Aorta (tissue), 5 donors: ENCODE measurements at places on chromosomes 4 and X.

GRCh38 chrX:102837847-102838246, 99.2 kb upstream of the RAB40AL start:
- no peaks in the 10 kb centered on the region for H3K36me3 ChIP-seq
- no peak overlapping the region for H3K4me3 ChIP-seq

DNA sequence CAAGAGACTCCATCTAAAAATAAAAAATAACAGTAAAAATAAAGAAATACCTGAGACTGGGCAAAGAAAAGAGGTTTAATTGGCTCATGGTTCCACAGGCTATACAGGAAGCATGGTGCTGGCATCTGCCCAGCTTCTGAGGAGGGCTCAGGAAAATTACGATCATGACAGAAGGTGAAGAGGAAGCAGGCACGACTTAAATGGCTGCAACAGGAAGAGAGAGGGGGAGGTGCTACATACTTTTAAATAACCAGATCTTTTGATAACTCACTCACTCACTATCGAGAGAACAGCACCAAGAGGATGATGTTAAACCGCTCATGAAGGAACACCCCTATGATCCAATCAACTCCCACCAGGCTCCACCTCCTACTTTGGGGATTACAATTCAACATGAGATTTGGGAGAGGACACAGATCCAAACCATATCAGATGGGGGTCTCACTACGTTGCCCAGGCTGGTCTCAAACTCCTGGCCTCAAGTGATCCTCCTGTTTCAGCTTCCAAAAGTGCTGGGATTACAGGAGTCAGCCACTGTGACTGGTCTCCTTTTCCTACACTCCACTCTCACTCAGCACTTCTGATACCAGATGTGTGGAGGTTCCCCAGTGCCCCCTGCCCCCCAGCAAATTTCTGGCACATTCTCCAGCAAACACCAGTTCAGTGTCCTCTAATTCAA, 11.9 kb upstream of the ZNF157 start:
- no peak overlapping the region for H3K27ac ChIP-seq
- no peaks in the 10 kb centered on the region for H3K27me3 ChIP-seq
- no peak overlapping the region for H3K4me3 ChIP-seq
- no peaks in the 10 kb centered on the region for H3K36me3 ChIP-seq
- no peaks in the 10 kb centered on the region for H3K4me1 ChIP-seq

DNA sequence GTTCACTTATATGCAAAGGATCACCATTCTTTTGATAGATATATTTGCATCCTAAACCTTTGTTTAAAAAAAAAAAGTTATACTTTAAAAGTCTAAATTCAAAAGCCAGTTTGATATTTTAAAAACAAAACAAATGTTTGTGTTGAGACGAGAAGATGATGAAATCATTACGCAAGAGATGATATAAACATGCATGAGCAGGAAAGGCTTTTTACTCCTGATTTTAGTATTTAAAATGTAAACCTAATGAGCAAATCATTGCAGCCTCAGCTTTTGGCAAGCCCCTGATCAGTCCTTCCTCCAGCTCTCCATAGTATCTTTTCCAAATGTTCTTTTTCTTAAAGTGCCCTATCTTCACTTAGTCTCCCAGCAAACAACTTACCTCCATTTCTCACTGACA, 115.6 kb downstream of the ARAP2 start:
- no peak for DNase-seq
- H3K27me3 ChIP-seq = no peaks in the 10 kb centered on the region
- no peak overlapping the region for H3K27ac ChIP-seq
- H3K4me3 ChIP-seq = no peak overlapping the region
- no peaks in the 10 kb centered on the region for H3K4me1 ChIP-seq
- H3K36me3 ChIP-seq = no peaks in the 10 kb centered on the region

DNA sequence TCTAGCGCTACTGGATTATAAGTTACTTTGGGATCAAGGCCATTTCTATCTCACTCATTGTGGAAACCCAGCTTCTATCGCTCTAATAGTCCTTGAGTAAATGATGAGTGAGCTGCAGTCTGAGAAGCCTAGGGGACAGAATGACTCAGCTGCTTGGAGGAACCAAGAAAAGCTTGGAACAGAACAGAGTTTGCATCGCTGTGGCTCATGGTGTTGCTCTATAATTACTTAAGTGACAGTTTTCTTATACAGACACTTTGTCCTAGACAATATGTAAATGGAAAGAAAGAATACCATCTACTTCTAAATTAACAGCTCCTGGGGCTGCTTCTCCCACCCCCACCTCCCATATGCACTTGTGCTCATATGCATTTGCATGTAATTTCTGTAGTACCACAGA, 156.9 kb downstream of the SLIT2 start:
- DNase-seq = no peak
- H3K4me3 ChIP-seq = no peak overlapping the region
- no peak overlapping the region for H3K27ac ChIP-seq
- no peaks in the 10 kb centered on the region for H3K27me3 ChIP-seq
